ENCODE measurements at places on chromosomes 5 and 9.
A peak's percentile ranks its signal among the peaks of the same experiment; 100 is the strongest.

DNA sequence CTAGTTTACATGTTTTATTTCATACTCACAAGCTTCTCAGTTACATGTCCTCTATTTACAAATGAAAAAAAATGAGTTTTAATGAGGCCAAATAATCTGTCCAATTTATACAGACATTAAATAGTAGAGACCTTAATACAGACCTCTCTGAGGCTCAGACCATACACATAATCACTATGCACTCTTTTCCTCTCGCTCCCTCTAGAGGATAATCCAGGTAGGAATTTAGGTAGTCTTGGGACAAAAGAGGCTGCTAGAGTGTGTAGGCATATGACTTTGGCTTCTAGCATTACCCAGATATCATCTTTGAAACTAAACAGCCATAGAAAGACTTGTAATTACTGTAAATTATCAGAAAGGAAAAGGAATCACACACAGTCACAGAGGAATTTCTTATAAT lies 444.7 kb downstream of the HINT1 start:
- DNase-seq, result peak; percentile 29

GRCh38 chr9:134863306-134863902 lies 17.2 kb upstream of the FCN2 start:
- DNase-seq, result no peak

- DNase-seq, result no peak
These were observed 18.5 kb downstream of the TMEM167A start for GRCh38 chr5:83058726-83059125.

DNA sequence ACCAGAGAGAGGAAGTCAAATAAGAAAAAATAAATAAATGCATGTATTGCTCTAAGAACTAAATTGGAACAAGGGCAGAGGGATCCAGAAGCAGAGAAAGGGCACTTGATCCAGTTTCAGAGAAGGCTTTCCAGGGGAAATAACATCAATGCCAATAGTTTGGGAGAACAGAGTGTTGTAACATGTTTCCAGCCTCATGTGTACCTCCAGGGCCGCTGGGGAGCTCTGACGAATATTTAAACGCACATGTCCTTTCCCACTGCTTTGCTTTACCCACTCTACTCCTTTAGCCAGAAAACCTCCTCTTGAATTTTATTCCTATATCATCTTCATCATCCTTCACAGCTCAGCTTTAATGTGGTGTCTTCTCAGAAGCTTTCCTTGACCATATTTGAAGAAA lies 233.7 kb downstream of the ENC1 start:
- no peak for DNase-seq

GRCh38 chr5:169296419-169297143 lies 4.4 kb downstream of the SLIT3 start:
- DNase-seq, result no peak

GRCh38 chr9:122106576-122106975 lies 13.5 kb upstream of the TTLL11 start:
- DNase-seq, result no peak

- DNase-seq, result no peak
These were observed 33.1 kb downstream of the CRB2 start for GRCh38 chr9:123389070-123389469.

DNA sequence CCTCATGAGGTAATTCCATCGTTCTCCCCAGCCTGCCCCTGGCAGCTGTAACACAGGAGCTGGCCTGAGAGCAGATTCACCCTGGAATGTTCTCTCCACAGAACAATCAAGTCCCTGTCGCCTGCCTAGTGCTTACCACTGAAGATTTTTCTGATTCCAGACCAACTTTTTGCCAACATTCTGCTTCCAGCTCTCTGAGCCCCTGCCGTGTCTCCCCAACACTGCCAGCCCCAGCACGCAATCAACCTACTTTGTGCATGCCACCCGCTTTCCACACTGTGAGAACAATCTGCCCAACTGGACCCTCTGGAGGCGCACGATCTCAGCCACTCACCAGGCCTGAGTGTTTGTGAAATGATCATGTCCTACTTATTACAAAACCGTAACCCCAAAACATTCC lies 62.6 kb downstream of the PSMB7 start:
- no peak for DNase-seq

Measured in foreskin melanocyte (primary cell).